NCI-H524 treated with DMSO at 0.1 percent for 48 hours (cell line): ENCODE measurements at places on chromosomes 5 and 9.

DNA sequence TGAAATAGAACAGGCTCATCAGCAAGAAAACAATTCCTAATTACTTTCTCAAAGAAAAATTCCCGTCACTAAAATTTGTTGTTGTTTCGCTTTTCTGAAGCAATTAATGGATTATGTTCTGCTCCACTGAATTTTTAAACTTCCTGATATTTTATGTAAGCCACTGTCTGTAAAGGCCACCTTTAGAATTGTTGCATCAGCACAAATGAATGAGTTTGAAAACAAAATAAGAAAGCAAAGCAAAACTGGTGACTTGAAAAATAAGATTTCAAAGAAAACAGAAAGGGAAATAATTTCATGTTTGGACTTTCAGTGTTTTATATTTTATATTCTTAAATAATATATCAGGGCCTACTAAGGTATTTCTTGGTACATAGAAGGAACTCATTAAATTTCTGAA is 636.3 kb upstream of the TYRP1 start:
- no peak for DNase-seq

GRCh38 chr9:123872710-123873109 is 57.2 kb downstream of the DENND1A start:
- peak; percentile 12 for DNase-seq

DNA sequence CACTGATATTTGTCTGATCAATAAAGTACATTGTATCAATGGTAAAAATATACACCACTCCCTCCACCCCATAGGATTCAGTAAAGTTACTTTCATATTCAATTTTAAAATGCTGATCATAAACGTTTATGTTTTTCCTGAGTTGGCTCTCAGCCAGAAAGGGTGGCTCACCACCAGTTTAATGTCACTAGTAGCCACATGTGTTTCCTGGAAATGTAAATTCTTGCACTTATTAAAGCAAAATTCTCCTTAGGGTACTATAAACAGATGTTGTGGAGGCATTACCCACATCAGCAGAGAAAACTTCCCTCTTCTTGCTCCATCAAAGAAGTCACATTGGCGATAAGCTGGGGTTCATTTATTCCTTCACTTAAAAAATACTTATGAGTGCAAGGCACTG is 210.3 kb downstream of the SREK1 start:
- no peak for DNase-seq

DNA sequence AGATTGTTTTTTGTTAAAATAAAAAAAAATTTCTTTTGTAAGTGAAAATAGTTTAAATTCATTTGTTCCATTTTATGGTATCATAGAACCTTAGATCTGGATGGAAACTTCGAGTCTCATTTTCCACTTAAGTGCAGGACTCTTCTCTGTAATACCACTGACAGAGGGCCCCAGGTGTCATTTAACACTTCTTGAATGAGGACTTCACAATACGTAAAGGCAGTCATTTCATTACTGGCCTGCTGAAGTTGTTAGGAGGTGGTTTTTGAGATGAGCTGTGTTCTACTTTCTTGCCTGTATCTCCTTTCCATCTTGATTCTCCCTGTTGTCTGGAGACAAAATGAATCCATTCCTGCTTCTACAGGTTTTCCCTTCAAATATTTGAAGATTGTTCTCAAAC is 455.3 kb downstream of the DMRT2 start:
- no peak for DNase-seq

DNA sequence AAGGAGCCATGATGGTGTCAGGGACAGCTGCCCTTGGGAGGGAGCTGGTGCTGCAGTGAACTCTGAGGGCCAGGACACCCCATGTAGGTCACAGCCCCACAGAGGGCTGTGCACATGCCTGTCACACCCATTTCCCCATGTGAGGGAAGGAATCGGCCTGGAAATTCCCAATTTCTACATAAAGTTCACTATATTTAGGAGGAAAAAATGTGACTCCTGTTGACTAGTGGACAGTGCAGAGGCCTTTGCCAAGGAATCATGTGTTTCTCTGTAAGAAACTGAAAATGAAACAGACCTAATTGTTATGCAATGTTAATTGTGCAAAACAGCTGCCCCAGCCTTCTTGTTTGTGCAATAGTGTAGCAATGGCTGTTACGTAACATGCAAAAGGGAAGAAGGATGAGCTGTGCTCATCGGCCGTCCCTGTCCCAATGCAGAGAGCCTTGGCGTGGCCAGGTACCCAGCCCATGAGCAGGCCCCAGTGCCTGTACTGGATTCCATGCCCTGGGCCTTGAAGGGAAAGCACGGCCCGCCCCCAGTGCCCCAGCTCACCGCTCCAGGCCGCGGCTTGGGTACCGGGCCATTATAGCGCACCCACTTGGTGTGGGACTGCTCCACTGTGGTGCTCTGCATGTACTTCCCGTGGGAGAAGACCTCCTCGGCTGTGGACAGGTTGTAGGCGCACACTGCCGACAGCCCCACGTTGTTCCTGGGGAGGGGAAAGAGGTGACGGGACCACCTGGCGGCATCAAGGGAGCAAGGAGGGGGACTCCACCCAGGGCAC is 70.0 kb downstream of the SECISBP2 start:
- no peak for DNase-seq

DNA sequence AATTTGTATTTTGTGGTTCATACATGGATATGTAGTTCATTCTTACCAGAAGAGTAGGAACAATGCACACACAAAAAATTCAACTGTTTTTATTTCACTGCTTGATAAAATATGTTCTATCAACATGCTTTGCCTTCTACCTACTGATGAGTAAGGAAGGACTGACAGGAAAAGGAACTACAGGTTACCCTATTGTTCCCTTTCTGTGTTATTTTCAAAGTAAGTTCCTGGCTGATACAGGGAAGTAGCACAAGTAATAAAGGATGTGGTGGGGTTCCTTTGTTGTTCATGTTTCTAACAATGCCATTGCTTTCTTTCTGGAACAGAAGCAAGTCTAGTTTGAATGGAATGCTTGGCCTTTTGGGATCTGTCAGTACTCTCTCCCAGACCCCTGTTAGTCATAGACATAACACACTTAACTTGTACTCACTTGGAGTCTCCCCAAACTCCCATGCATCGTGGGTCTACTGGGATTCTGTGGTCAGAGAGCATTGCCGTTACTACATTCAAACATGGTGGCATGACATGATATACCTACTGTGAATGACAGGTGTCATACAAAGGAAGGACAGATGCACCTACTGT is 20.2 kb upstream of the ALDOB start:
- DNase-seq, result no peak

- no peak for DNase-seq
These were observed 3.6 kb downstream of the FOXI1 start for GRCh38 chr5:170109059-170110031.

GRCh38 chr5:127011153-127011552 is 19.2 kb downstream of the MARCHF3 start:
- no peak for DNase-seq

DNA sequence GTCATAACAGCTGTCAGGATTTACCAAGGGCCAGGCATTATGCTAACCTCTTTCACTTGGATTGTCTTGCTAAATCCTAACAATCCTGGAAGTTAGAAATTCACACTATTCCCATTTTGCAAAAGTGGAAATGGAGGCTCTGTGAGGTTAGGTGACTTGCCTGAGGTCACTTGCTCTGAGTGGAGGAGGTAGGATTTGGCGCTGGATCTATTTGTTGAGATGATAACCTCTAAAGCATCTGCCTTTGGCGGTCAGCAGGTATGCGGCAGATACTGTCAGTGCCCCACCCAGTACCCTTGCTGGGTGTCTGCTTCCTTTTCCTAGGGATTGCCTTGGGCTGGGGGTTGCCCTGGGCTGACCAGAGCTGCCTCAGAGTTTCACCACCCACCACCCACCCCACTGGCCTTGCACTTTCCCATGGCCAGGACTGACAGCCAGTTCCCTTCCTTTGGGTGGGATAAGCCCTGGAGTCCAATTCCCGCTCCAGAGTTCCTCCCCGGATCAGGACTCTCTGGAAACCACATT is 164.8 kb upstream of the MSX2 start:
- no peak for DNase-seq

GRCh38 chr9:117470902-117471301 is 56.0 kb upstream of the ASTN2 start:
- DNase-seq, result no peak

GRCh38 chr5:1744393-1745122 is 55.1 kb downstream of the MRPL36 start:
- no peak for DNase-seq

DNA sequence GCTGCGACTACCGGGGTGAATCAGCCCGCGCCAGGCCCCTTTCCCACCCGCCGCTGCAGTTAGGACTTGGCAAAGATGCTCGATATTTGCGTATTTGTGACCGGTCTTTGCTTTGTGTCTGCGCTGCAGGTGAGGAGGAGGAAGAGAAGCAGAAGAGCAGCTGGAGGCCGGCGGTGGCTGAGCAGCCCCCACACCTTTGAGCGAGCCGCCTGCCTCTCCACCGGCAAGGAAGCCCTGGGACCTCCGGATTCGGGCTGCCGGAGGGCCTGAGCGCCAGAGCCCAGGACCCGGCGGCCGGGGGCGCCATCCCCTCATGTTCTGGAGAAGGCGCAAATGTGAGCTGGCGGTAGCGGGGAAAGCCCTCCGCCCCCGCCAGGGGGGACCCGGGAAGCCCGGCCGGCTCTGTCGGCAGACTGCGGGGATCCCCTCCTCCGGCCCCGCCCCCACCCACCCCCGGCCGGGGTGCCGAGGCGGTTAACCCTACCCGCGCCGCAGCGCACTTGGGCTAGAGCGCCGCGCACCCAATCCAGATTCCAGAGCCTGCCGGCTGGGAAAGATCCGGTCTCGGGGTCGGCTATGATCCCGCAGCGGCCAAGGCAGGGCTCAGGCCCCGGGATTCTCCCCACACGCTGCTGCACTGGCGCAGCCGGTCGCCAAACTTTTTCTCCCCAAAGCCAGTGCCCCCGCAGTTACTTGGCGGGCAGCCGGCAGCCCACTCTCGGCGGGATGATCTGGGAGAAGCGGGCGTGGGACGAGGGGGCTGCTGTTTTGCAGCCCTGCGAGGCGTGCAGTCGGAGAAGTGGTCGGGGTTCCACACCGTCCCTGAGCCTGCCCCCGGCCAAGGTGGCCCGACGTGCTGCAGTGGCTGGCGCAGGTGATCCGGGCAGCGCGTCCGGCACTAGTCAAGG is 800 bp upstream of the KCNN2 start:
- no peak for DNase-seq

DNA sequence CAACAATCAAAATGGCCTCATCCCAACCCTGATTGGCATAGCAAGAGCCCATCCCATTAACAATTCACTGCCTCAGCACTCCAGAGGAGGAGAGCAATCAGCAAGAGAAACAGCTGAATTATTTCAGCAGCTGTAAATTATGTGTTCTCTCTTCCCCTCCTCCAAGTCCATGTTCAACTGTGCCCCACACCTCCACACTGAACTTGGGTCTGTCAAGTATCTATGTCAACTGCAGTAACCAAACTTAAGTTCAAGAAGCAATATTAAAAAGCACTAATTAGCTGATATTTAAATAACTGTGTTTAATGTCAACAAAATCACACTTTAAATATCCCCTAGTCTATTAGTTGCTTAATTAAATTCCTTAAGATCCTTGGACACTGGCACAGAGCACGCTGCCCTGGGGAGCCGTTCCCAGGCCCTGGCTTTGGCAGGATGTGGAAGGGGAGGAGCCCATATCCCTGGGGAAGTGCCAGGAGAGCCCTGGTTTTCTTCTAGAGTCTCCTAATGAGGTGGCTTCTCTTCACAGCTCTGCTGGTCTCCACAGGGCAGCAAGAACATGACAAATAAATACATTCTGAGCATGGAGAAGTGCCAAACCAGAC is 50.6 kb downstream of the SIL1 start:
- DNase-seq, result no peak

DNA sequence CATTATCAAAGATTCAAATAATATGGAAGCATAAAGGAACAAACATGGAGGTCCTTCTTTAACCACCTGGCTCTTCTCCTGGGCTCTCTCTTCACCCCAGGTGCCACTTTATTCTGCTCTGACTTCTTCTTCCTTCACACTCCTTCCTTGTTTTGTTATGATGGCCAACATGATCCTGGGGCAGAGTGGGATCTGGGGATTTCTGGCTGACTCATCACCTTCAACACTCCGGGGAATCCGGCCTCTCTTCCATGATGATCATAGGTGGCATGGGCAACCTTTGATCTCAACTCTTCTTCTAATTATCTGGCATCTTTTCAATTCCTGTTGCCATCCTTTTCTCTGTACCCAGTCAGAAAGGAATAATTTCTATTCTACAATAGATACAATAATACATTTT is 62.1 kb upstream of the TRPC7 start:
- DNase-seq, result no peak

GRCh38 chr9:101427957-101428655 is 7.5 kb downstream of the ALDOB start:
- no peak for DNase-seq

GRCh38 chr9:21432672-21433425 is 7.4 kb upstream of the IFNA1 start:
- DNase-seq, result no peak

- DNase-seq, result no peak
These were observed 512.2 kb downstream of the ZNF608 start for GRCh38 chr5:124234022-124234769.

DNA sequence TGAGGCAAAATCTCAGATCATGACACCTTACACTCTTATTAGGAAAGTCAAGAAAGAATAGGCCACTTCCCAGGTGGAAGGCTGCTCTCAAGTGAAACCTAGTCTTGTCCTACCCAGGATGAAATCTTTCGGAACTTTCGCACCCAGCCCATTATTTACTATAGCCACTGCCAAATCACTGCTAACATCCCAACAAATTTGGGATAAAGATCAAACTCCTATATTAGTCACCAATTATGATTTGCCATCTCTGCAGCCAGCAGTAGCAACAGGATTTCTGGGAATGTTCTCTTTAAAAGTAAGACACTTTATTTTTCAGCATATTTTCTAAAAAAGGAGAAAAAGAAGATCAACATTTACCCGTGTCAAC is 224.6 kb downstream of the GAS1 start:
- no peak for DNase-seq

GRCh38 chr9:38386319-38386895 is 6.1 kb upstream of the ALDH1B1 start:
- no peak for DNase-seq

DNA sequence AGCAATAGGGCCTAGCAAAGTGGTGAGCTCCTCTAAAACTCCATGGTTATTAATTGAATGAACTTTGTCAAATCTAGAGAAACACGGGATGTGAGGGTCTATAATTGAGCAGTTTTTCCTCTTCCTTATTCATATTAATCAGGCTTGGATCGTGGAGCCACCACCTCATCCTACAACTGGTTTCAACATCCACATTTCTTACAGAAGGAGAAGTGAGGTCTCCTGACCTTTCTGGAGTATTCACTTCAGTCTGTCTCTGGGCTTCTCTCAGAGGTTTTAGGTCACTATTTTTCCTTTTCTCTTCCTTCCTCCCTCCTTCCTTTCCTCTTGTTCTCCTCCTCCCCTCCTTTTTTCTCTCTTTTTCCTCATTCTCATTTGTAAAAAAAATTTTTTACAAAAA is 177.3 kb upstream of the ACTBL2 start:
- DNase-seq, result no peak
